ENCODE measurements at places on chromosomes 12 and 14.

DNA sequence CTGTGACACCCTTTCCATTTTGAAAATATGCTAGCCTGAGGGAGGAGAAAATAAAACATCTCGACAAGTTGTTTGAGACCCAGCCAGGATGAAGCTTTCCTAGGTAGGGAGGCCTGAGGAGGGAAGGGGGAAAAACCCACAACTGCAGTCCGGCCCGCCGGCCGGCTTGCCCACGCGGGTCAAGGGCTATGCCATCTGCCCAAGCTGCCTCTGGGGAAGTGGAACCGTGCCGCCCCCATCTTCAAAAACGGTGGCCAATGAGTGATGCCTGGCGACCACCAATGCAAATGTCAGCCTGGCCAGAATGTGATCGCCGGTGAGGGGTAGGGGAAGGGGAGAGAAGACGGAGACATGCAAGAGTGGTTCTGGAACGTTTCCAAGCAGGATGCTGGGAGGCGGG lies 263.5 kb upstream of the ALG10B start:
- DNase-seq: no peak

DNA sequence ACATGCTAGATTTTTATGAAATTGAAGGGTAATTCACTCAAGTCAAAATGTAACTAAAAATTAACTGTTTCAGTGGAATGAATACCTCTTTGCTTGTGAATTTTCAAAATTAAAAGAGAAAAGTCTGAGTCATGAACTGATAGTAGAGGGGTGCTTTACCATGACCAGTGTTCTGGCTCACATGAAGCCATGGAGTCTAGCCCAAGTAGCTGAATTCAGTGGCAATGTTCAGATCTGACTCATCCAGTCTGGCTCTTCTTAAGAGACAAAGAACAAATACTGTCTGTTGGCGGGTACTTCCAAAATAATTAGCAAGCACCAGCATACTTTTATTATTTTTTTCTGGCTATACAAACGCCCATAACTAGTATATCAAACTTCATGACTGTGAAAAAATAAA lies 366.3 kb upstream of the GARIN6 start:
- no peak for DNase-seq

GRCh38 chr12:23731493-23731892 lies 218.0 kb downstream of the SOX5 start:
- DNase-seq: no peak

DNA sequence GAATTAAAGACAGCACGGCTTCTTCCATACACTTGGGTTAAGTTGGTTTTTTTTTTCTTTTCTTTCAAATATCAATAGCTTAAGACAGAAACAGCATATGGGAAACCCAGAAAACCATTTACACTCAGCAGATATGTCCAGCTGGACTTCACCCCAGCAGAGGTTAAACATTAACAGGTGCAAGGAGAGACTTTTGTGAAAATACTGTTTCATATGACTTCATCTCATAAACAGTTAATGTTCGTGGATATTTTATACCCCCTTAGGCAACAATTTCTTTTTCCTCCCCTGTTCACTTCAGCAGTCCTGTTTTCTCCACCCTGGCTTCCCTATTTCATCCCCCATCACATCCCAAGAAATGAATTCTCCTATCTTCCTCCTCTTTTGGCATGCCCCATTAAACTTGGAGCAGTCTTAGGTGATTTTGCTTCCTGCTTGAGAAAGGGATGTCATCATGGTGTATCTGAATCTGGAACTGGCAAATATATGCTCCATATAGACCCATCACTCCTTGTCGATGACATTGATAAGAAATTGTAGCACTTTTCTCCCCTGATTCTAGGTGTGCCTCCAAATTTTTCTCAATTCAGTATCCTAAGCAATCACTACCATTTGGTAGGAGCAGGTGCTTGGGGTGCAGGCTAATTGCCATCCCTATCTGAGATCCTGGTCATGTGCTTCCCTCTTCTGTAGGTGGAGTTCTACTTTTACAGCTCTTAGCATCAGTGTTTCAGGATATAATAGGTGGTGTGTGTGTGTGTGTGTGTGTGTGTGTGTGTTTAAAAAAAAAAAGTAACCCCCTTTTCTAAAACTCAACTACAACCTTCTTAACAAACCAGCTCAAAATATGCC lies 67.9 kb downstream of the BMP4 start:
- DNase-seq: no peak

DNA sequence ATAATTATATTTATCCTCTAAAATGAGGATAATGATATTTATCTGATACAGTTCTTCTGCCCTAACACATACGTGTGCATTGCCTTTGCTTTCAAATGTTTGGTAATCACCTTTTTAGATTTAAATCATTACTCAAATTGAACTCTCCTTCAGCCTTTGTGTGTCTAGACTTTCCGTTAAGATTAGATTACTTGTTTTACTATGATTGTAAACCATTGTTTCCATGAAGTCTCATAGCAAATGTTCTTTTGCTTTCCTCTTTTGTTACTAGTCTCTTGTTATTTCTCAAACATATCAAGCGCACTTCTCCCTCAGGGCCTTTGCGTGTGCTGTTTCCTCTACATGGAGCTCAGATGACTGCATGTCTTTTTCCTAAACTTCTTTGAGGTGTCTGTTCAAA lies 63.7 kb downstream of the ETV6 start:
- no peak for DNase-seq

- DNase-seq: no peak
Observed at GRCh38 chr12:123471374-123472068, 13.6 kb downstream of the SNRNP35 start.

DNA sequence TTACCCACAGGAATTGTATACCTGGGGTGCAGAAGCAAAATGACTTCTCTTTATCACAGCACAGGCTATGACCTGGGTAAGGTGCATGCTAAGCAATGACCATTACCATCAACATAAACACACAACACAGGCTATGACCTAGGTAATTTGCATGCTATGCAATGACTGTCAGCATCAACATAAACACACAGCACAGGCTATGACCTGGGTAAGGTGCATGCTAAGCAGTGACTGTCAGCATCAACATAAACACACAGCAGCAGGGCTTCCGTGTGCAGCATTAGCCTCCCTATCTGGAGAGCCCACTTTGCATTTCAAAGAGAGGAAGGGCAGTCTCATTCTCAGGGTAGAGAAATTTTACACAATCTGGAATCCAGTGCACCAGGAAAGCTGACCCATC lies 583.0 kb downstream of the TMEM121 start:
- DNase-seq: no peak

DNA sequence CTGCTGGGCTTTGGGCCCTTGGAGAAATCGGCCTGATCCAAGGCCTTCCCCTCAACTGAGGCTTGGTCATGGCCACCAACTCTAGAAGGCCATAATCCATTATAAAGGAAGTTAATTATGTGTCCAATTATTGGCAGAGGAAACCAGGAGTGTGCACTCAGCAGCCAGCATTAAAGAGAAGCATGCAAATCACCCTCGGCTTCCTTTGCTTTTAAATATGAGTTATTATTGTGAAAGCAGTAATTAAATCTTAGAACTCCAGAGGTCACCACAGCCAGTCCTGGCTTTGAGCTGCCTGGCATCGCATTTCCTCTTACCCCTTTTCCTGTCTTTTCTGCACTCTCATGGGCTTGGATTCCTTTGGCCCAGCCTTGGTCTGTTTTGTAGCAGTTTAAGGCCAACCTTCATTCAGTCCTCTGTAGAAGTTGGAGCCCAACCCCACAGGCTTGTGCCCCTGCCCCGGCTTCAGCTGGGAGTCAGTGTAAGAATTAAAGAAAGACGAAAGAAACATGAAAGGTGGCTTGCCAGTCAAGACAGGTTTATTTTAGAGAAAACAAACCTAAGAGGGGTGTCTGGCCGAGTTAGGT lies 14.7 kb upstream of the KRT86 start:
- DNase-seq: no peak

GRCh38 chr14:68598621-68599447 lies 194.0 kb downstream of the ZFP36L1 start:
- DNase-seq: peak; percentile 94

DNA sequence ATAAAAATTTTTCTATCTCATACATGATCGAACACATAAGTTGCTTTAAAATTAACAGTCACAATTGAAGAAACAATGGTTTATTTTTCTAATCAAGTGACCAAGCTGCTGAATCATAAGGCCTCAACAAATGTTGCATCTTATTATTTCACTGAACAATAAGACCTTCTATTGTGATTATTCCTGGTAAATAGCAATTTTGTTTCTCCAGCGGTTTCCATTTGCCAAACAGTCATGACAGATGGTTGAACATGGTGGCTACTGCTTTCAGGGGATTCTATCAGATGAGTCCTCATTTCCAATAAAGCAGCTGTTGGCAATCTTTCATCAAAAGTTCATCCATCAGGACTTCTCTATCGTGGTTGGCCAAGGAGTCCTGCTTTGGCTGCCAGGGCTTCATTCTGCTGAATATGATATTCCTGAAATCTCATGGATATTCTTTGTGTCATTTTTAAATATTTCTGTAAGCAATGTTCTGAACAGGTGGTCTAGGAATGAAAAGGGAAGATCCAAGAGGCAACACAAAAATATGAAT lies 13.0 kb downstream of the TOMM20L start:
- DNase-seq: no peak

GRCh38 chr12:18343708-18344107 lies 82.4 kb downstream of the PIK3C2G start:
- no peak for DNase-seq

GRCh38 chr12:123543541-123543940 lies 10.0 kb upstream of the RILPL1 start:
- no peak for DNase-seq

DNA sequence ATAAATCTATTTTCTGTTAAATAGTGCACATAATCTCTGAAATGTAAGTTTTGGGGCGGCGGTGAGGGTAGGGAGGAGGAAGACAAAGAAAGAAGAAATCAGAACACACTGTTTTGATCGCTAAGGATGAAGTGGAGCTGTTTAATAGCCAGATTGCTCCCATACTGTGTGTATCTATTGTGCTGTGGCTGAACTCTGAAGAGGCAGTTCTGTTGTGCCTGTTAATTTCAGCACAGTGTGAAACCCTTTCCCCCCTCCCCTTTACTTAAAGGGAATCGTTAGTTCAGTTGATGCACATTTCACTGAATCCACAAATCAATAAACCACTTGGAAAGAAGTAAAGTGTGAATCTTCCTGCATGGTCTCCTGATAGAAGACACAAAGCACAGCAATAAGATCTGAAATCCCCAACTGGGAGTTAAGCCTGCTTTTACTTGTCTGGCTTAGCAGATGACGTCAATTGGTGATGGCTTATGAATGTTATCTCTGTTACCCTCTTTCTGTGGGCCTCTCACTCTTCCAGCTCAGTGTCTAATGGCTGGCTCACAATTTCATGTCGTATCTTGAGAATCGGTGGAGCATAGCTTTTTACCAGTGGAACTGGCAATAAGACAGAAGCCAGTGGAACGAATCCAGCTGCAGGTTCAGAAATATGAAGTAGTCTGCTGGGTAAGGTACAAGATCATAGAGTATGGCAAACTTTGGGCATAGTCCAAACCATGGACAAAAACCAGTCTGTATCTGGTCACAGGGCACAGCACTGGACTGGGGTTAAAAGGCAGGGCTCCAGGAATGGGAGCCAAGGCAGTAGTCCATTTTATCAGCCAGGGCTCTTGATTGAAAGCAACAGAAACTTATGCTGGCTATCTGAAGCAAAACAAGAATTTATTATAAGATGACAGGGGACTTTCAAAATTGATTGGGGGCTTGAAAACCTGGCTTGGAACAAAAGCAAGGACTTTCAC lies 413.5 kb upstream of the SEL1L start:
- DNase-seq: no peak

DNA sequence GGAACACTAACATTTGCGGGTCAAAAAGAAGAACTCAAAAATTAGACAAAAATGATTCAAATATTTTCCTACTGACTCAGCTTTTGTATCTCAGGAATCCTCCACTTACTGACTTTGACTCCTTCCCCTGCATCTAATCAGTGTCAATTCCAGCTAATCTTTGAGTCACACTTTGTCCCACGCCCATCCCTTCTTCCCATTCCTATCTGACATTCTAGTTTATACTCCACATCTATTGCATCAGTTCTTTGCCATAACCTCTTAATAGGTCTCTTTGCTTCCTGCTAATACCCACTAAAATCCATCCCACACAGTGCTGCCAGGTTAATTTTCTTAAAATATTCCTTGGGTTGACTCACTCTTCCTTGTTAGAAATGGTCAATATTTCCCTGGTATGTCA lies 19.1 kb downstream of the BBS10 start:
- peak; percentile 68 for DNase-seq

GRCh38 chr14:36655963-36656686 lies 5.5 kb upstream of the PAX9 start:
- DNase-seq: no peak

DNA sequence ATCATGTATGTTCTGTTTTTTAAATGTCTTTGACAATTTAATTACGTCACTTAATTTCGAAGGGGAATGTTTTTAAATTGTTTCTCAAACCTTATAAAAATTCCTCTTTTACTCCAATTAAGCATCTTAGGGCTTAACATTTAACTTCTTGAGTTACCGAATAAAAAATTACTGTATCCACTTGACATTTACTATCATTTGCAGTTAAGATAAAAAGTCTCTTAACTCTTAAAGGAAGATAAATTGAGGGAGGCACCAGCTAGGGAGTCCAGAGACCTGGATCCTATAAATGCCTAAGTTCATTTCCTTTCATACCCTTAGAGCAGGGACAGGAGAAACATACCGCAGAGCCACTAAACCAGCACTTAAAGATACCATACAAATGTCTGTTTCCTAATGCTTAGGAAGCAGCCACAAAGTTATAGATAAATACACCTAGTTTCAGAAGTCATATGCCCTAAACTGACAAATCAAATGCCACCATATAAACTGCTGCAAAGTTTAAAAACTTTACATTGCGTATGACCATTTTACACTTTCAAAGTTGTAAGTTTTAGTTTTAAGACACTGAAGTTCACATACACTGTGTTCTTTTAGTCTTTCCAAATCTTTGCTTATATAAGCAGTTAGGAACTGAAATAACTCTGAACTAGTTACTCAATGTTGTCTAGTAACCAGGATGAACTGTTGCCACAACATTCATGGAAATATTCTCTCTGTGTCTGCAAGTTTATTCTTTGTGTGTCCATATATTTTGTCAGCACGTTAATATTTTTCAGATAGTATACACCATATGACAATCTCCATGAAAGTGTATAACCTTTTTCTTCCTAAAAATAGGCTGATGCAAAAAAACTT lies 71.2 kb downstream of the GALNT4 start:
- DNase-seq: no peak

All from HTR-8/SVneo (cell line).